Activated naive CD4-positive, alpha-beta T cell treated with anti-CD3 and anti-CD28 coated beads, Interleukin-2, amount 50 U/mL, for 72 hours (primary cell): ENCODE measurements at places on chromosomes 12 and 14.

GRCh38 chr12:53754633-53755264 lies 3.0 kb upstream of the CISTR start:
- no peak for DNase-seq

DNA sequence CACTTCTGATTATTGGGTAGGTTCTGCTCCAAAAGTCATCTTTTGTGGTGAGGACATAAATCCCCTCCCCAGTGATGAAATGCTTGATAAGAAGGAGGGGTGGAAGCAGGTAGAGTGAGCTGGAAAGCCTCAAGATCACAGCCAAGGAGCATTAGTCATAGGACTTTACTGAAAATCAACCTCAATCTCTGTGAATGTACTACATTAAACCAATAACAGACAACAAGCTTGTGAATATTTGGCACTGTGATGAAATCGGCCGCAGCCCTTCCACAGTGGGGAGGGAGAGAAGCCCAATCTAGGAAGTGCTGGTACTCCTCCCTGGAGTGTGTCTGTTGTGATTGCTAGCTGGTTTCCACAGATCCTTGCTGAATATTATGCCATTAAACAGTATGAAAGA lies 41.2 kb upstream of the PTCSC3 start:
- no peak for DNase-seq

- DNase-seq, result no peak
Observed at GRCh38 chr12:48201091-48201490, 2.0 kb downstream of the OR10AD1 start.

- DNase-seq, result no peak
Observed at GRCh38 chr14:104567957-104568225, 11.7 kb upstream of the C14orf180 start.

DNA sequence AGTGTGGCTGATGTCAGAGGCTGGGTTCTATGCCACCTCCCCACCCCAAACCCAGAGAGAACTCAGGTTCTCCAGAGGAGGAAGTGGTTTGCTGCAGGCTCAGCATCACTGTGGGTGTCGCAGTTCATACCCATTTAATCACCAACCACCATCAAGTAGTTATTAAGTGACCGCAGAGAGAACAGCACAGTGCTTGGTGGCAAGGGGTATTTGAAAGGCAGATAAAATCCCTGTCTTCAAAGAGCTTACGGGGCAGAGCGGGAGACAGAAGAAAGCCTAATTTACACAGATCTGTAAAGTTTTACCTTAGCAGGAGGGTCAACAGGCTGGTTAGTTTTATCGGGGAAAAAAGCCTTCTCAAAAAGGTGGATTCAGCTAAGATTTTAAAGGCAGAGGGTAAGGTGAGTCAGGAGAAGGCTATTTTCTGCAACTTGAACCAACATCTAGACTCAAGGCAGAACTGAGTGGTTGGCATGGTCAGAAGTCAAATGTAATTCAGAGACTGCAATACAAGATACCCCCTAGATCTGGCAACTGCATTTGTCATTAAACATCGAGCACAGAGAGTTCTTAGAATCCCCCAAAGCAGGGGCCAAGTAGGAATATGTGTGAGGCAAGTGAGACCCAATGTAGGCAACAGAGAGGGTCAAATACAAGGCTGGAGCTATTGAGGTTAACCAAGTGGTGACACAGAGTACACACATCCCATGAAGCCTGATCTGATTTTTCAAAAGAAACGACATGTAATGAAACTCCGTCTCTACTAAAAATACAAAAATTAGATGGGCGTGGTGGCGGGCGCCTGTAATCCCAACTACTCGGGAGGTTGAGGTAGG lies 13.2 kb downstream of the PXN start:
- peak; percentile 75 for DNase-seq

GRCh38 chr14:72000907-72001306 lies 68.7 kb downstream of the RGS6 start:
- no peak for DNase-seq

GRCh38 chr12:13962699-13963098 lies 18.7 kb downstream of the GRIN2B start:
- DNase-seq, result no peak

DNA sequence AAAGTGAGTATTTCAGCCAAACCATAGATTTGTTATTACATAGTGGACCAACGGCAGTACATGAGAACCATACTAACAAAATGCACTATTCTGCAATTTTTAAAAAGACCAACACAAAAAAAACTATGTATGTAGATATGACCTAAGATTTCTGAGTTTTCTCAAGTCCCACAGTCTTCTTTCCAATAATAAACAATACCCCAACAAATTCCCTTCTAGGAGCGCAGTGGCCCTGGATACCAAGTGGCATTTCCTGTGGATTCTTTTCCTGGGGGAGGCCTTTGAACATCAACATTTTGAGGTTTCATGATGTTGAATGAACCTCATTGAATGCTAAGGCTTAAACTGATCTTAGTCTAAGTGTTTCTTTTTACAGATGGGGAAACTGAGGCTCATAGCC lies 210.5 kb downstream of the BCAT1 start:
- DNase-seq, result no peak

- DNase-seq, result no peak
Observed at GRCh38 chr12:79591988-79592387, 98.8 kb downstream of the PAWR start.

DNA sequence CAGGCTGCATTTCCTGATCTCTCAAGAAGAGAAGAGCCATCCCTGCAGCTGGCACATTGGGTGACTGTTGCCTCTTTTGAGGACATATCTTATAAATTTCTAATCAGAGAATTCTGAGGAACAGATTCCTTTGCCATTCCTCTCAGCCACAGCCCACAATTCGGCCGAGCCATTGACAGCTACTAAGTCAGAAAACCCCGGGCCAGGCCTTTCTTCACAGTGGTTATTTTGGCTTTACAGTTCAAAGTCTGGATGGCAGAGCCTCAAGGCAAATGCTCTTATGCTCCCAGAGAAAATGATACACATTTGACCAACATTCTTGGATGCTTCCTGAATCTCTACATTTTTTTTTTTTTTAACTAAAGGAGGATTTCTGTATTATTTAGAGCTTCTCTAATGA lies 138.4 kb upstream of the FRMD6 start:
- DNase-seq, result no peak

GRCh38 chr14:105534586-105534985 lies 8.2 kb downstream of the TMEM121 start:
- DNase-seq, result no peak

GRCh38 chr12:108838194-108839017 lies 19.0 kb downstream of the SSH1 start:
- DNase-seq, result peak; percentile 92

DNA sequence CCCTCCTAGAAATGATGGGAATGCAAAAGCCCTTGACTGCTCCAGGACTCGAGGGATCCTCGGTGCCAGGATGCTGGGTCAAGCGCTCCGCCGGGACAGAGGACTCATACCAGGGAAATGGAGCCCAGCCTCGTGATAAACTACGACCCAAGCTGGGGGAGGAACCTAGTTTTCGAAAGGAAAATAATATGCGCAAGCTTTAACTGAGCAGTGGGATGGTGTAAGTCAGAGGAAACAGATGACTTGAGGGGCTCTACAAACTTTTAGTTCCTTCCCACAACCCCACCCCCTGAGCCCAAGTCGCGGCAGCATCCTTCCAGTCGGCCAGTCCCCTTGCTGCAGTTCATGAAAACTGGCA lies 654 bp upstream of the SUPT16H start:
- DNase-seq, result no peak

DNA sequence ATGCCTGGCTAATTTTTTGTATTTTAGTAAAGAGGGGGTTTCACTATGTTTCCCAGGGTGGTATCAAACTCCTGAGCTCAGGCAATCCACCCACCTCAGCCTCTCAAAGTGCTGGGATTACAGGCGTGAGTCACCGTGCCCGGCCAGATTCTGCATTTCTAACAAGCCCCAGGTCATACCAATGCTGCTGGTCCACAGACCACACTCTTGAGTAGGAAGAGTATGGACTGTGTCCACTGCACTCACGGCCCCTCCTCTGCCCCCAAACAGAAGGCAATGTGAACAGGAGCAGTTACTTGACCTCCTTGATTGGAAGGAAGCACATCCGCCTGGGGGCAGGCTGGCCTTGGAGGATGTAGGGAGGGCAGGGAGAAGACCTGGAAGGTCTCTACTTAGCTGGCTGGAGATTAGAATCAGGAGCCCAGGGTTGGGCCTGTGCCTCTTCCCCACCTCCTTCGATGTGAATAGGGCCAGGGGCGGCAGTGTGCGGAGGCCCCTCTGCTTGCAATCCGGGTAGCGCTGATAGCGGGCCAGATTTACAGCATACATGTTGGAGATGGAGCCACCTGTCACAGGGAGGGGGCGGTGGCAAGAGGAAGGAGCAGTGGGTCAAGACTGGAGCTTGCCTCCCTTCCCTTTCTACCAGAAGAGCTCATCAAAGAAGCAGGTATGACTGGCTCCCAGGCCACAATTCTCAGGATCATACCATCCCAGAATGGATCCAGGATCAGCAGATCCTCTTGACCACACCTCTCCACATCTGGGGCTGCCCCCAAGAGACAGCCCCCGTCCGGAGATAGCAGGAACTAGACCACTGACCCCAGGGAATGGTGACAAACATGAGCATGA lies 9.4 kb upstream of the ZNF740 start:
- DNase-seq, result no peak

- no peak for DNase-seq
Observed at GRCh38 chr14:89468566-89468965, 51.5 kb upstream of the FOXN3 start.

GRCh38 chr12:52247622-52248540 lies 14.8 kb downstream of the KRT7 start:
- no peak for DNase-seq

- no peak for DNase-seq
Observed at GRCh38 chr12:75844985-75845384, 186.6 kb downstream of the PHLDA1 start.

DNA sequence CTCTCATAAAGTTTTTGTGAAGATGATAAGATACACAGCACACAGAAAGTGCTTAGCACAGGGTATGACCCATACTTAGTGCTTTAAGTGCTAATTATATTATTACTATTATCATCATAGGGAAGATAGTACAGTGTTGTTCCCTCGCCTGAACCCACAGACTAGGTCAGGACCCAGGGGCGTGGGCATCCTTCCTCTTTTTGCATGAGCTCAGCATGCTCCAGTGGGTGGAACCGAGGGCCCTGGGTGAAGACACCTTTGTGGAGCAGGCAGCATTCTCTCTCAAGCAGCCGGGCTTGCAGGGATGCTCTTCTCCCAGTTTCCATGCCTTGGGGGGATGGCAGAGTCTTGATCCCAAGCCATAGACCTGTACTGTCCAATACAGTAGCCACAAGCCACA lies 34.8 kb downstream of the CRACR2A start:
- DNase-seq, result no peak
